ENCODE measurements at places on chromosomes 16 and 17.

DNA sequence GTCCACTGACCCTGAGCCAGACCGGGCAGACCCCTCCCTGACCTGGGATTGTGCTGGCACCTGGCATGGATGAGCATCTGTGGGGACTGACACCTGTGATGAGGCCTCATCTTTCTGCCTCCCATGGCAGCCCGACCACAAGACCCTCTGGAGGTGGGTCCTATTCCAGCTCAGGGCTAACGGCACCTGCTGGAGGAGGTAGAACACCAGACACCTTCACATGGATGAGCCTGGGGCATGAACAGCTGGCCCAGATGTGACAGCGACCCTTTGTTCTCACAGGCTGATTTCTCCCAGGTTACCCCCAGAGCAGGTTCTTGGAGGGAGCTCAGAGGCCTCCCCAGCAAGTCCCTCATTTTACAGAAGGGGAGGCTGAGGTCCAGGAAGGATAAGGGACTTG, 46.4 kb upstream of the PIK3R6 start:
- no peak for DNase-seq

DNA sequence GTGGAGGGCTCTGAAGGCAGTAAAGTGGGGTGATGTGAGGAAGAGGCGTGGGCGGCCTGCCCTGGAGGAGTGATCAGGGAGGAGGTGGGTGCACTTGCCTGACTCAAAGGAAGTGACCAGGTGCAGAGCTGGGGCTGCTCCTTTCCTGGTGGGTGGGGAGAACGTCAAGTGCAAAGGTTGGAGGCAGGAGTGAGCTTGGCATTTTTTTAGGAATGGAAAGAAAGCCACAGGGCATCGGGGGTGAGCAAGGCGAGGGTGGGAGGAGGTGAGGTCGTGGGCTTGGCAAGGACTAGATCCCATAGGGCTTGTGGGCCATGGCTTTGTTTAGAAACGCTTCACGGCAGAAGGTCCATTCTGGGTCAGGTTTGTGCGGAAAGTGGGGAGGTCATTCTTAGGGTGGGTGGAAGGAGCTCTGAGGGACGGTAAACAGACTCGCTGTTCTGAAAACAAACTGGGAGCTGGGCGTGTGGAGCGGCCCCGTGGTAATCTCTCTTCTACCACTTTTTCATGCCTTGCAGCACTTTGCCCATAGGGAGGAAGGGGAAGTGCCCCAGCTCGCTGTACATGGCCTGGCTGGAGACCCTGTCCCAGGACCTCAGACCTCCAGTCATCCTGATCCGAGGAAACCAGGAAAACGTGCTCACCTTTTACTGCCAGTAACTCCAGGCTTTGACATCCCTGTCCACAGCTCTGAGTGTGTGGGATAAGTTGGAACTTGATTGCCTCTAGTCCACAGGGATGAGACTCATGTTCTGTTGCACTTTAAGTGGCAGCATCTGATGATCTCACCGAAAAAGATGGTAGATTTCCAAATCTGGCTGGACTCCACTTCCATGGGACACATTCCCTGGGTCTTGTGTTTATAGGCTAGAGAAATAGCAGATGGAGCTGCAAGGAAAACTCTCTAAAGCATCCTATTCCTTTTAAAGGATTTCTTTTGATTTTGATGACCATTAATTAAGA, 18.9 kb upstream of the HERPUD1 start:
- DNase-seq, result no peak

DNA sequence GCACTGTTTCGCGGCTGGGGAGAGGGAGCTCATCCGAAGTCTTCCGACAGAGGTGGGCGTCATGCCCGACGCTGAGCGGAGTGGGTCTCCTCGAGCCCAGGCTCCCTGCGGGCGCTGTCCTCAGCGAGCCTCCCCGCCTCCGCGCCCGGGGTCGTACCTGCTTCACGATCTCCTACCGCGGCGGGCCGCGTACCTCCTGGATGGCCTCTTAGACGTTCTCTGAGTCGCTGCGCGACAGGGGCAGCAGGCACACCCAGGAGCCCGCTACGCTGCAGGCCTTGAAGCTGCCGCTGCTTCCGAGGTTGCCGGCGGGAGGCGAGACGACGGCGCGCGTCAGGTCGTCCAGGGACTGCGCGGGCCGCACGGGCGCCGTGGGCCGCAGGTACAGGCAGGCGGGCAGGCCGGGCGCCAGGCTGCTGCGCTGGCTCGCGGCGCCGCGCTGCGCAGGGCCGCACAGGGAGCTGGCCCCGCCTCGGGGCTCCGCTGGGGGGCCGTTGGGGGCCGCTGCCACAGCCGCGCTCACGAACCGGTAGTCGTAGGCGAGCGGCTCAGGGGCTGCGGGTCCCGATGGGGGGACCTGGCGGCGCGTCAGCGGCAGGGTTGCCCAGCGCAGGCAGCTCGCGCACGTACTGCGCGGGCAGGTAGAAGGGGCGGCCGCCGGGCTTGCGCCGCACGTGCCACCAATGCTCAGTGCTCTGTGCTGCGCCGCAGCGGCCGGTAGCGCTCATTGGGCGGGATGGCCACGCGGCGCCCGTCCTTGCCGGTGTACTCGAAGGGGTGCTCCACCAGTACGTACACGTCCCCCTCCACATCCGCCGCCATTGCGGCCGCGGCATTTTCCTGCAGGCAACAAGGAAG, 116.4 kb upstream of the SMURF2 start:
- DNase-seq, result no peak

DNA sequence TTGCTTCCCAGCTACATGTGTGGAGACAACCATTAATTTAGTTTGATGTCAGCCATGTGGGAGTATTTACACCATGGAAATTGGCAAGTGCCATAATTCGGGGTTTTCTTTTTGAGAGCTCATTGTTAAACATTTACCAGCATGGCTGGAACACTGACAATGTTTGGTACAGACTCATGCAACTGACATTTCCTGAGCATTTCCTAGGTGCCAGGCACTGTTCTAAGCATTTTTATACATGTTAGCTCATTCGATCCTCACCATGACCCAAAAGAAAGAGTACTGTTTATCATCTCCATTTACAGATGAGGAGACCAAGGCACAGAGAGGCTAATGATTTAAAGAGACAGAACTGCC, 86.9 kb downstream of the FOXL1 start:
- DNase-seq, result peak; percentile 62

DNA sequence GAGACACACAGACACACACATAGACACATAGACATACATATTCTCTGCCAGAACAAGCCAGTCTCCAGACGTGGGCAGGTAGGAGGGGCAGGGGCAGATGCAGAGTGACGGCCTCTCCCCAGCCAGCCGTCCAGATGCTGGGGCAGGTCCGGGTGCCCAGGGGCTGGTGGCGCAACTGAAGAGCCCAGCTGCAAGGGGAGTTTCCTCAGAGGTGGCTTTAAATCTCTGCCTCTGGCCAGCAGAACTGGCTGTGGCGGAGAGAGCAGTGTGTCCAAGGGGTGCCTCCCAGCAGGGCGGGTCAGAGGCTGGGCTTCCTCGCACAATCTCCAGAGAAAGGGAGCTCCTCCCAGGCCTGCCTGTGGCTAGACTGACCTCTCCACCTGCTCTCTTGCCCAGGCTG, 9.4 kb upstream of the GCGR start:
- DNase-seq, result no peak

- DNase-seq, result no peak
Observed at GRCh38 chr17:40230670-40231069, 11.6 kb downstream of the WIPF2 start.

DNA sequence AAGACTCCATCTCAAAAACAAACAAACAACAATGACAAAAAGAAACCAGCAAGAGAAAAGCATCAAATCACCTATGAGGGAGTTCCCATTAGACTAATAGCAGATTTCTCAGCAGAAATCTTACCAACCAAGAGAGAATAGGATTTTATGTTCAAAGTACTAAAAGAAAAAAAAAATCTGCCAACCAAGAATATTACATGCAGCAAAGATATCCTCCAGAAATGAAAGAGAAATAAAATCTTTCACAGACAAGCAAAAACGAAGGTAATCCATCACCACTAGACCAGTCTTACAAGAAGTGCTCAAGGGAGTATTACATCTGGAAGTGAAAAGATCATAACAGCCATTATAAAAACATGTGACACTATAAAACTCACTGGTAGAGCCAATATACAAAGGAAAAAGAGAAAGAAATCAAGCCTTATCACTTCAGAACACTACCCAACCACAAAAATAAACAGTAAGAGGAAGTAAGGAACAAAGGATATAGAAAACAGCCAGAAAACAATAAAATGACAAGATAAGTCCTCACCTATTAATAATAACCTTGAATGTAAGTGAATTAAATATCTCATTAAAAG, 66.3 kb downstream of the STX8 start:
- DNase-seq, result no peak

DNA sequence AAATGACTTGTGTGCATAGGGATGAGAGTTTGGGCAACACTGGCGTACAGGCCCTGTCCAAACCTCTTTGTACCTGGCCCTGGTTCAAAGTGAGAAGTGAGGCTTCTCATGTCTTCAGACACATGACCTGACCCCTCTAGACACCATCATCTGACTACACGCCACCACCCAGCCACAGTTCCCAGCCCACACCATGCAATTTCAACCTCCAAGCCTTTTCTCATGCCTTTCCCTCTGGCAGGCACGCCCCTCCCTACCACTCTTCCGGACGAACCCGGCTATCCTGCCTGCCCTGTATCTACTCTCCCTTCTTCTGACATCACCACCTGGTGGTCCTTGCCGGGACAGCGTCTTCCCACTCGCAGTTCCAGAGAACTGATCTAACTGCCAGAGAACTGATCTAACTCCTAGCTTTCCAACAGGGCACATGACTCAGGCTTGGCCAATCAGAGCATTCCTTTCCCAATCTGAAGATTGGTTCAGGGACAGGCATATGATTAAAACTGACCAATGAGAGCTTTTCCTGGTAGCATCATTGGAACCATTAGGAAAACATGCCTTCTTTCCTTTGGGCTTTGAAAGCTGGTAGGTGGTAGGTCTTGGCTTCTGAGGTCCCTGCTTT, 27.1 kb upstream of the IL21R start:
- no peak for DNase-seq

DNA sequence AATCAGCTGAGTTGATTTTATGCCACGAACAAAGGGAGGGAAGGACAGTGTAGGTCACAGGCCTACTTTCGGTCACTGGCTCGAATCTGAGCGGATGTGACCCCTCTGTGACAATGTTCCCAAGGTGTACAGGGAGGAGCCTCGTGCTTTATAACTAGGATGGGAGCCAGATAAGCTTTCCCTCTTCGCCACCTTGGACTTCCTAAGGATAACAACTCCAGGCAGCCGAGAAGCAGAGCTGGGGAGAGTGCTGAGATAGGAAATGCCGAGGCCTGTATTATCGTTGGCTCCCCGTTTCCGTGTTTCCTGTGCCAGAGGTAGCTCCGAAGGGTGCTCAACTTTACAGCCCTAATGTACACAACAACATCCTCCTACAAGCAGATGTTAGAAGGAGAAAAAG, 217.8 kb upstream of the IRX3 start:
- DNase-seq, result no peak

- no peak for DNase-seq
Observed at GRCh38 chr17:38461683-38462082, 33.4 kb downstream of the ARHGAP23 start.

GRCh38 chr16:1335996-1336395, 2.6 kb downstream of the BAIAP3 start:
- no peak for DNase-seq

DNA sequence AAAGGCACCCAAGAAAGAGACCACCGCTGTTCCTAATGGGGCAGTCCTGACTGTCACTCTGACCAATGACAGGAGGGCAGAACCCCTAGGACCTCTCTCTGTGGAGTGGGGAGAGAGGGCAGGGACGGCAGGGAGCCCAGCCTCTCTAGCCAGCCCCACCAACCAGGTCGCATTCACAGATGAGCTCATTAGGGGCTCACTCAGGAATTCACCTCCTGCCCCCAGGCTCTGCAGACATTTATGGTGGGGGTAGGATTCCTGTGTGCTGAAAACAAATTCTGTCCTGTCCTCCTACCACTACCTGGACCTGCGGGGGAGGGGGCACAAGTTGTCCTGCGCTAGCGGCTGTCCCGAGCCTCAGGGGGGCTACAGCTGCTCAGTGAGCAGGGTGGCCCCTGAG, 27.7 kb upstream of the GPRC5C start:
- DNase-seq, result no peak

DNA sequence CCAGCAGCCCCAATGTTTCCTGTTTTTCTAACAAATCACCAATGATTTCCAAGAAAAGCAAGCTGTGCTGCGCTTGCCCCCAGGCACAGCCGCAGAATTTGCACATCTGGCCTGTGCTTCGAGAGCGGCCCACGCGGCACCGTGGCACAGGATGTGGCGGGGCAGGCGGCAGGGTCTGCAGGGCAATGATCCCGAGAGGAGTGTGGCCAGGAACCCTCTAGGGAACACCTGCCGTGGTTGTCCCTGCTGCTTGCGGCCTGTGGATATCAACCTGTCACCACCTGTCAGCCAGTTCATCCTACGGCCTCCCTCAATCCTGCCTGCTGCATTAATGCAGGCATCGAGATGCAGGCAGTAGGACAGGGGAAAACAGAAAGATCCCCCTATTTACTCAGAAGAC, 24.0 kb downstream of the PIK3R5 start:
- no peak for DNase-seq

DNA sequence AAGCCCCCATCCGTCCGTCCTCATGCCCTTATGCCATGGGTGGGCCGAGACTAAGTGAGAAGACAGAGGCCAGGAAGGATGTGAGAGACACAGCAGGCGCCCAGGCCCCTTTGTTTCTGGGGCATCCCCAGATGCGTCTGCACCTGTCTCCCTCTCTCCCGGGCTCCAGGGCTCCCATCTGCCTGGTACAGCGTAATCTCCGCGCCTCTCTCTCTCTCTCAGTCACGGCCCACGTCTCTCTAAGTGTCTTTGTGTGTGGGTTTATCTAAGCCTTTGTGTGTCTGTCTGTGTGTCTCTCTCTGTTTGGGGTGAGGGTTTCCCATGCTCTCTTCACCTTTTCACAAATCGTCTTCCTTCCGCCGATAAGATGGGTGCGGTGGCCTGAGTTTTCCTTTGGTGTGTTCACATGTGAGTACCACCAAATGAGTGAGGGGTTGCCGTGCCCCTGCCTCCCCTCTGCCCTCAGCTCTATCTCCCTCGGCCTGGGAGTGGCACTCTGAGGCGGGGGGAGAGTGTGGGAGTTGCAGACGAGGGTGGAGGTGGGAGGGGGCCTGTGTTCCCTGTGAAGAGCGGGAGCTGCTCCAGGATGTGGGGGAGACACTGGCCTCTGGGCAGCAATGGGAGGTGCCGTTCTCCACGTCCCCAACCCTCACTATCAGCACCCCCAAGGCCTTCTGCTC, 25.8 kb upstream of the ABCC3 start:
- DNase-seq, result no peak

GRCh38 chr16:78524066-78524595, 424.7 kb downstream of the WWOX start:
- DNase-seq, result no peak

DNA sequence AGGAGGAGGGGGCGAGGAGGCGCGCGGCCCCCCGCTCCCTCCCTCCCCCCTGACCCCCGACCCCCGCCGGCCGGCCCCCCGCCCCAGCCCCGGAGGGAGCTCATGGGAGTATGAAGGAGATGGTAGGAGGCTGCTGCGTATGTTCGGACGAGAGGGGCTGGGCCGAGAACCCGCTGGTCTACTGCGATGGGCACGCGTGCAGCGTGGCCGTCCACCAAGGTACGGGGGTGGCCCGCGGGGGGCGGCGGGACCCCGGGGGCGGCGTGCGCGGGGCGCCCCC, 390 bp downstream of the MLLT6 start:
- DNase-seq, result no peak
